GM12878 (cell line): ENCODE measurements at places on chromosomes 4 and X. TPM values are rescaled to one million over a fixed set of nuclear protein-coding genes. Genes with fewer than 3 reads are reported as not detected.

TEX13C gene
- total RNA-seq: not detected in 2 replicates

PHOX2B gene
- not detected in 2 replicates for total RNA-seq

IGSF1 gene
- total RNA-seq: 0.08 TPM in 1 of 2 replicates, not detected in the other

AKAP4 gene
- total RNA-seq: not detected in 2 replicates

DNA sequence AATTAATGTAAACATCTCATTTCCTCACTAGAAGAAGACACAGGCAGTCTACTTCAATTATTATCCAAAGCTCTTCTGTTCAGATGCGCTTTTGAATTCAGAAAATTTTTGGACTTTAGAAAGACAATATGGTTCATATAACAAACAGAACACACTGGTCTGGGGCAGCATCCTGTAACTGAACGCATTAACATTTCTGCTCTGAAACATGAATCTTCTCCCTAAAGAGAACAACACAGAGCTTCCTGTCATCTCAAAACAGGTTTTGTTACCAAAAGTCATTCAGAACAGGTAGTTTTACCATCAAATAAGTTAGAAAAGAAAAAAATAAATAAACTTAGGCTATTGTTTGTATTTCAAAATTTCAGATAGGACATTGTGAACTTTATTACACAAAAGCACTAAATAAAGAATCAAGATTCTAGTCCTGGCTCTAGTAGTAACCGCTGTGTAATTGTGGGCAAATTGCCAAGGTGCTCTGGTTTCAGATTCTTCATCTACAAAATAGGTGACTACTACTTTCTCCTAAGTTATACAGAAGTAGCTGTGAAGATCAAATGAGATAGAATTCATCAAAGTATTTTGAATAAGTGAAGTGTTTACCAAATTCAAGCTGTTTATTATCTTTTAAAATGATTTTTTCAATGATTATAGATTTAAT is 252.3 kb upstream of the RASGEF1B start:
- H3K27me3 ChIP-seq: no peaks in the 10 kb centered on the region
- H3K4me3 ChIP-seq: no peak overlapping the region
- DNase-seq: no peak
- H3K36me3 ChIP-seq: no peaks in the 10 kb centered on the region
- H3K27ac ChIP-seq: no peak overlapping the region

GRCh38 chr4:187608001-187608421 is 387.6 kb upstream of the ZFP42 start:
- no peak overlapping the region for H3K4me3 ChIP-seq
- no peaks in the 10 kb centered on the region for H3K4me1 ChIP-seq
- H3K36me3 ChIP-seq: no peaks in the 10 kb centered on the region
